ENCODE measurements at places on chromosomes 4 and X.

DNA sequence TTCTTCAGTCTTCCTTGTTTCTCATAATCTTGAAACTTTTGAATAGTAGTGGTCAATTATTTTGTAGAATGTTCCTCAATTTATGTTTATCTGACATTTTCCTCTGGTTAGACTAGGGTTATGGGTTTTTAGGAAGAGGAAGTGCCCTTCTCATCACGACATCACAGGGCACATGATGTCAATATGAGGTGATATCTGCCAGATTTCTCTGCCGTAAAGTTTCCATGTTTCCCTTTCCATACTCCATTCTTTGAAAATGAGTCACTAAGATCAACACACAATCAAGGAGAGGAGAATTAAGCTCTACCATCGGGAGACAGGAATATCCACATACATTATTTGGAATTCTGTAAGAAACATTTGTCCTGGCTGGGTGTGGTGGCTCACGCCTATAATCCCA, 28.4 kb downstream of the RP2 start:
- DNase-seq, result no peak

DNA sequence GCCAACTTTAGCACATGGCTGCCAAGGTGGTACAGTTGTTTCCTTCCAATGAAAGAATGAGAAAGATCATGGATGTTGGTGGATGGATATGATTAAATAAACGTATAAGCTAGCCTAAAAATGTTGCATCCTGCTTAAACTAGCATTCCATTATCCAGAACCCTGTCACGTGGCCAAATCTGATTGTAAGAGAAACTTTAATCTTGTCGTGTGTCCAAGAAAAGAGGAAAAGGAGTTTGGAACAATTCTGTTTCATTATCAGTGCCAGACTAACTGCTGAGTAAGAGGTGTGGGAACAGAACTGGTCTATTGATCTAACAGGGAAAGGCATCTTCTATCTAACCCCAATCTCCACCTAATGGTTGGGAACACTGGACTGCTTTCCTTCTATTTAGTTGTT, 325.2 kb upstream of the BMP3 start:
- no peak for DNase-seq

DNA sequence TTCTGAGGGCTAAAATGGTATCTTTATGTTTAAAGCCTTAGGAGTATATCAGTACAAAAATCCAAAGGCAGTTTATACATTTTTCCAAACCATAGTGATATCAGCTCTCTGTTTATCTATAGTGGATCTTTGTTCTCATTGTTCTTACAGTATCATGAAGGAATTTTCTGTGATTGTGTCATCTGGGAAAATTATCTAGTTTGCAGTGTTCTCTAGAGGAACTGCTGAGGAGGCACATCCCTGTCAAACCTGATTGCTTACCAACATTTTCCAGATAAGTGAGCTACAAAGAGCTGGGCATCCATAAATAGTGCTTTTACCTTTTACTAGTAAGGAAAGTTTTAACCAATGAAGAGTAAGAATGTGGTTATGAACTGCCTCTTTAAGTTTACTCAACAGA, 44.9 kb upstream of the SLC25A31 start:
- DNase-seq, result no peak

DNA sequence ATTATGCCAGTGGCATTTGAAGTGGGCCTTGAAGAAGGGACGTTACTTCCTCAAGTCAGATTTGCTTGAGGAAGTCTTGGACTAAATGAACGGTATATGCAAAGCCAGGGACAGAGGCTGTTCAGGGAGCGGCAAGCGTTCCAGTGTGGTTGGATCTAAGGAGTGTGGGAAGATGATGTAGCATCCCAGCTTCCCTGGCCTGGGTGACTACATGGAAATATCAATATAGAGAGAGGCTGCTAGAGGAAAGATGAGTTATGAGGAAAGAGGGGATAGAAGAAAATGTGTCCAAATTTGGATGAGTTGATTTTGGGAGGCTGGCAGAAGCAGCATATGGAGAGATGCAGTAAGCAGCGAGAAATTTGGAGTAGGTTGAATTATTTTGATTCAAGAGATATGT, 432.5 kb upstream of the TENM3 start:
- no peak for DNase-seq

DNA sequence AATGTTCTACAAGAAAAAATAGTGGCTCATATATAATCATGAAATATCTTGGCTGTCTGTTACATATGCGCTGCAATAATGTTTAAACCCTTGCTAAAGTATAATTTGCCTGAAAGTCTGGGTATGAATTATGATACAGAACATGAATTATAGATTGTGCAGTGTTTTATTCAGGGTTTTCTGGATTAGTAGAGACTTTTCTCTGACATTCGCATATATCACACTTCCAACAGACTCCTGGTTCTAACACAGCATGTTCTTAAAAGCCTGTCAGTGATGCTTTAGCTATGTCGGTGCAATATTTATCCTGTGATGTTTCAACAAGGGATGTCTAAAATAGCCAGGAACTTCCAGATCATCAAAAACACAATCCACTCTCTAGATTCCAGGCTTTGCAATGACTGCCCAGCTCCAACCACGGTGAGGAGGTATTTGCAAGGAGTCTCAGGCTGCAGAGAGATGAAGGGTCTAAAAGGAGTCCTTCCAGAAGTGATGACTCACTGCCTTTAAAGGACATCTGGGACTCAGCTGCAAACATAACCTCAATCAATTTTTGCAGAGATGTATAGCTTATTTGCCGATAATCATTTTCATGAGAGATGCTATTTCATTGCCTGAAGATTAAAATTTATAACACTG, 69.4 kb downstream of the RWDD4 start:
- DNase-seq, result no peak

- no peak for DNase-seq
These were observed 133.3 kb downstream of the CPZ start for GRCh38 chr4:8725845-8726244.

DNA sequence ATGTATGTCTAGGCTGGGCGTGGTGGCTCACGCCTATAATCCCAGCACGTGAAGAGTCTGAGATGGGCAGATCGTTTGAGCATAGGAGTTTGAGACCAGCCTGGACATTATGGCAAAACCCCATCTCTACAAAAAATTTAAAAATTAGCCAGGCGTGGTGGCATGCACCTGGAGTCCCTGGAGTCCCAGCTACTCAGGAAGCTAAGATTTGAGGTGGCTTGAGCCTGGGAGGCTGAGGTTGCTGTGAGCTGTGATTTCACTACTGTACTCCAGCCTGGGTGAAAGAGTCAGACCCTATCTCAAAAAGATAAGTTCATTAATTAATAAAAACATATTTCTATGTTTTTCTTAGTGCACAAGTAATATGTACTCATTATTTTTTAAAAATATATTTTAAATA, 238.1 kb downstream of the ARHGAP24 start:
- DNase-seq, result no peak

- no peak for DNase-seq
These were observed 2.5 kb upstream of the LNX1 start for GRCh38 chr4:53593765-53594164.

- peak; percentile 32 for DNase-seq
These were observed 6.7 kb upstream of the HSD17B10 start for GRCh38 chrX:53440621-53441517.

GRCh38 chrX:29241809-29242208, 654.6 kb downstream of the IL1RAPL1 start:
- no peak for DNase-seq

DNA sequence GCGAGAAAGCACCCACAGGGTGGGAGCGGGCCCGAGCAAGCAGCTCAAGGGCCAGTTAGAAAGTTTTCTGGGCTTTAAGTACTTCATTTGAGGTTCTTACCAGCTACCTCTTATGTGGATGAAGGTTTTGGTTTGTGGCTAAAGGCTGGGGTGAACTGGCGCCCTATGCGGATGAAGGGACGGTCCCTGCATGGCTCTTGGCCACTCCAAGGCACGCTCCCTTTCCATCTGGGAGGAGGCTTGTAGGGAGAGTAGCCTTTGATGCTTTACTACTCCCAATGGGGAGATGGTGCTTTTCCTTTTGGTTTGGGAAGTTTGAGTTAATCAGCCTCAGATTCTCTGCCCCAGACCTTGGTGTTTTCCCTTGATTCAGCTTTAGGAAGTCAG, 17.7 kb downstream of the MRFAP1 start:
- DNase-seq, result no peak

- DNase-seq, result no peak
These were observed 213.6 kb downstream of the PALLD start for GRCh38 chr4:168710353-168710946.

Data from T-helper 2 cell treated with Interferon-gamma antibody and Interleukin-4, amounts not matched to agents 5 μg/mL and 100 μg/mL, for 36 hours (primary cell).